Regular cardiac myocyte (primary cell): ENCODE measurements at places on chromosomes 1 and 21. TPM values are rescaled to one million over a fixed set of nuclear protein-coding genes. Genes with fewer than 3 reads are reported as not detected.

Gene TAS1R1
- total RNA-seq = not detected in 2 replicates

Gene CYP2J2
- not detected in 2 replicates for total RNA-seq

Gene PMF1
- total RNA-seq = 17.8 and 35.7 TPM in 2 replicates

Gene KRTAP12-1
- total RNA-seq = not detected in 2 replicates

Gene SLC16A4
- total RNA-seq = 16.3 and 42.0 TPM in 2 replicates

Gene LRRC53
- total RNA-seq = not detected in 2 replicates

Gene ASAP3
- 10.5 and 32.1 TPM in 2 replicates for total RNA-seq

Gene AIRE
- 0.28 TPM in 1 of 2 replicates, not detected in the other for total RNA-seq

Gene CRP
- not detected in 2 replicates for total RNA-seq

Gene CHAF1B
- 1.4 and 5.8 TPM in 2 replicates for total RNA-seq

Gene NCF2
- 0.19 and 0.56 TPM in 2 replicates for total RNA-seq

Gene LSS
- 41.6 and 58.9 TPM in 2 replicates for total RNA-seq

Gene MEX3A
- total RNA-seq = 1.1 and 1.2 TPM in 2 replicates

Gene MMP23B
- total RNA-seq = 8.1 and 10.7 TPM in 2 replicates

Gene KRTAP19-3
- not detected in 2 replicates for total RNA-seq

Gene RGSL1
- total RNA-seq = not detected in 2 replicates

Gene ASTN1
- not detected in 2 replicates for total RNA-seq

Gene GJB3
- under 0.01 TPM in 2 replicates for total RNA-seq

Gene CENPF
- 10.1 and 64.8 TPM in 2 replicates for total RNA-seq

Gene BMP8B
- total RNA-seq = not detected in 2 replicates

Gene OXCT2
- 0.96 and 1.7 TPM in 2 replicates for total RNA-seq

Gene NBPF14
- total RNA-seq = 41.6 and 42.3 TPM in 2 replicates

Gene ACKR1
- not detected in 2 replicates for total RNA-seq

Gene AMY2A
- not detected in 2 replicates for total RNA-seq

Gene TESK2
- 0.96 and 2.5 TPM in 2 replicates for total RNA-seq

Gene DPYD
- 67.1 and 74.4 TPM in 2 replicates for total RNA-seq

Gene LCE3E
- not detected in 2 replicates for total RNA-seq

Gene SELE
- under 0.01 TPM in 2 replicates for total RNA-seq

Gene BCAR3
- 24.2 and 35.1 TPM in 2 replicates for total RNA-seq

Gene LRRC38
- total RNA-seq = 0.28 and 0.77 TPM in 2 replicates

Gene UMODL1
- total RNA-seq = under 0.01 TPM in 1 of 2 replicates, not detected in the other

Gene GJA5
- 3.7 and 25.7 TPM in 2 replicates for total RNA-seq

Gene SPATA6
- 2.1 and 4.8 TPM in 2 replicates for total RNA-seq

Gene IER5
- 16.1 and 34.1 TPM in 2 replicates for total RNA-seq

Gene TBCE
- 21.4 and 39.5 TPM in 2 replicates for total RNA-seq

Gene ARHGEF10L
- total RNA-seq = 18.6 and 20.1 TPM in 2 replicates

Gene OR2T2
- total RNA-seq = not detected in 2 replicates

Gene GPR52
- total RNA-seq = 0.28 and 0.38 TPM in 2 replicates

Gene DMRTA2
- under 0.01 TPM in 1 of 2 replicates, not detected in the other for total RNA-seq

Gene RHD
- total RNA-seq = under 0.01 TPM in 1 of 2 replicates, not detected in the other

Gene NPHS2
- total RNA-seq = not detected in 2 replicates

Gene POU3F1
- not detected in 2 replicates for total RNA-seq

Gene FCAMR
- total RNA-seq = under 0.01 TPM in 1 of 2 replicates, not detected in the other

Gene UQCRH
- 491 and 703 TPM in 2 replicates for total RNA-seq

Gene PERM1
- 0.38 and 8.5 TPM in 2 replicates for total RNA-seq

Gene EFNA3
- 0.77 and 3.1 TPM in 2 replicates for total RNA-seq

Gene SPATA17
- 0.77 and 1.1 TPM in 2 replicates for total RNA-seq

Gene S100A2
- total RNA-seq = 0.85 and 2.5 TPM in 2 replicates

Gene TMEM61
- not detected in 2 replicates for total RNA-seq

Gene C1orf210
- total RNA-seq = not detected in 2 replicates
